T-helper 17 cell (primary cell): ENCODE measurements at places on chromosomes 2 and 18. TPM values are rescaled to one million over a fixed set of nuclear protein-coding genes. Genes with fewer than 3 reads are reported as not detected.

DNA sequence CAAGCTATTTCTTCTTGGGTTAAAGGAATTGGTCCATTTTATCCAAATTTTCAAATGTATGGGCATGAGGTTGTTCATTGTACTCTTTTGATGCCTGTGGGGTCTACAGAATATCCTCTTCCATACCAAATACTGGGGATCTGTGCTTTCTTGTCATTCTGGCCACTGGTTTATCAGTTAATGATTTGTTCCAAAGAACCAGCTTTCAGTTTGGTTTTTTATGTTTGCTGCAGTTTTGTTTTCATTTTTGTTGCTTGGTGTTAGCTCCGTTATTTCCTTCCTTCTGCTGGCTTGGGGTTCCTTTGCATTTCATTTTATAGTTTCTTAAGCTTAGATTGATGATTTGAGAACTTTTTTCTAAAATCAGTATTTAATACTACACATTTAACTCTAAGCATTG lies 45.5 kb downstream of the SLC66A2 start:
- DNase-seq = no peak

DNA sequence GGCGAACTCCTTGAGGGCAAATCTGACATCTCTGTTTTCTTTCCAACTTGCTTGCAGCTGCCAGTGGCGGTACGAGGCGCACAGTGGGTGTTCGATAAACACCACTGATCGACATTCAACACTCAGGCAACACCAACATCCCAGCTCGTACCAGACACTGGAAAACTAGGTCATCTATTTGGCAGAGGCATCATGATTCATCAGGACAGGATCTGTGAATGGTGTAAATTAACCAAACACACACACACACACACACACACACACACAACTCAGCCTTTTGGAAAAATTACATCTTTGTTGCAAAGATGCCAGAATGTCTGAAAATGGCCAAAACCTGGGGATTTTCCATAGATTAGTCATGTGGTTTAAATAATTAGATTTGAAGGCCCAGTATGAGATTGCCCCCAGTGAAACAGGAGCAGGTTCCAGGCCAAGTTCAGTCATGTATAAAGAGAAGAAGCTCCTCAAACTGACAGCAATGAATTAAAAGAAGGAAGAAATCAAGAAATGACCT lies 150.5 kb upstream of the NCKAP5 start:
- no peak for DNase-seq

DNA sequence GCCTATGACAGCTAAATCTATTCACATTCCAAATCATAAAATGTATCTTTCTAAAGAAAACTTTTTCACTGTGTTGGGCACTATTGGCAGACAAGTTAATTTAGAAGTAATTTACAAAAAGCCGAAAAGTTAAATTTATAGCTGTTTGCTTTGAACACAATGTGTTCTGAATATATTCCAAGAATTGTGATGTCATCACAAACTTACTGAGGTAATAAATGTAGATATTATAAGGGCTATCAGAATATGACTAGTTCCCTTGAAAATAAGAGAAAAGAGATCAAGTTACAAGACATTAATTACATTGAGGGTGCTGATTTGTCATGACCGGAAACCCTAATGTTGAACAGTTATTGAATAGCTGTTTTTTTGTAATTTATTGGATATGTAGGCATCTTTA lies 153.9 kb upstream of the SCN7A start:
- DNase-seq = no peak

Gene SNX17
- 75.7 TPM for total RNA-seq

Gene KIAA2012
- total RNA-seq = not detected
